ENCODE measurements at places on chromosomes 4 and X.

DNA sequence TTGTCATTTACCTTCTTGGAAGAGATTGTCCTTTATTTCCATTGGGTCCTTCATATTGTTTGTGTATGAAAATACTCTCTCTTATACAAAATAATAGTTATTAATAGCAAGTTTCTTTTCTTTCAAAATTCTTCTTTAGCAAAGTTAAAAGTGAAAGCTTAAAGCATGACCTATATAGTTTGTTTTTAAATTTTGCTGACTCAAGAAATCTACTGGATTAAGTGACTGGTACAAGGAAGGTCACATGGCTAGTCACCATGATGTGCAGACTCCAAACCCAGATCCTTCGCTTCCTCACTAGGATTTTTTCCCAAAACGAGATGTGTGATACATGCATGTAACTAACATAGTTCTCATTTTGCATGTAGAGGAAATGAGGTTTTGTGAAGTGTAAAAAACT, 322.7 kb downstream of the FRMPD4 start:
- no peak for DNase-seq

GRCh38 chrX:15903186-15903681, 48.6 kb upstream of the AP1S2 start:
- DNase-seq, result no peak

- peak; percentile 62 for DNase-seq
Observed at GRCh38 chrX:103687073-103687695, 685 bp upstream of the MORF4L2 start.

DNA sequence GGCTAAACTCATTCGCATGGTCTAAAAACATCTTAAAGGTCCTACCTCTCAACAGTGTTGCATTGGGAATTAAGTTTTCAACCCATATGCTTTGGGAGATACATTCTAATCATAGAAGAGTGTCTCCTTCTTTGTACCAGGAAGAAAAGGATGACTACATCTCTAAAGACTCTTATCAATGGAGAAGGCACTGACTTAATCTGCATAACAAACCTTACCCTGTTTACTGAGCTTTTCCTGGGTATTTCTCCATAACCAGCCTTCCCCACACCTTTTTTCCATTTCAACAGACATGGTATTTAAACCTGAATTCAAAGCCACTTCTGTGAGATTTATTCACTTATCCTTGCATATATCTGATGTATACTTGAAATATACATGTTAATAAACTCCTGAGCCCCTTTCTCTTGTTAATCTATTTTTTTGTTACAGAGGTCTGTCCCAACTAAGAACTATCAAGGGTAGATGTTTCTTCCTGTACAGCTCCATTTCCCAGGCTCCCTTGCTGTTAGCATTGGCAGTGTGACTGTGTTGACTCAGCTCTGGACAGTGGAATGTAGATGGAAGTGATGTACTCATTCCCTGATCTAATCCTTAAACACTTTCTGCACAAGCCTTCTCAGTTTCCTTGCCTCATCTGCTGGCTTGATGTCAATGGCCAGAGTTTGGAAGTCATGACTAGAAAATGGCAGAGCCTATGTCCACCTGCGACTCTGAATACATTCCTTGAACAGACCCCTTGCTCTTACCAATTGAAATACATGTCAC, 148.9 kb upstream of the CPEB2 start:
- no peak for DNase-seq

GRCh38 chrX:109448282-109448938, 33.5 kb downstream of the GUCY2F start:
- DNase-seq, result no peak

DNA sequence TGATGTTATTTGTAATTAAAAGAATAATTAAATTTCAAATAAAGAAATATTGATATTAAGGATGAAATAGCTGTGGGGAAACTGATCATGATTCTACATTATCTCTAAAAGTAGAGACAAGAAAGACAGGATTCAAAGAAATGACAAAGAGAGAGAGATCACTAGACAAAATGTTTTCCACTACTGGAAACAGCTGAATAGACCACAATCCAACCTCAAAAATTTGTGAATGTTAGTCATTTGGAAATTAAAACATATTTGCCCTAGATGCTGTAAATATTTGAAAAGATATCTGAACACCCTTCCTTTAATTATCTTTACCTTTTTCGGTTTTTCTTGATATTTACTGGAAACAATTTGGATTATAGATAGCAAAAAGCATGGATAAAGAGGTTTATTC, 414.9 kb downstream of the CENPC start:
- no peak for DNase-seq

DNA sequence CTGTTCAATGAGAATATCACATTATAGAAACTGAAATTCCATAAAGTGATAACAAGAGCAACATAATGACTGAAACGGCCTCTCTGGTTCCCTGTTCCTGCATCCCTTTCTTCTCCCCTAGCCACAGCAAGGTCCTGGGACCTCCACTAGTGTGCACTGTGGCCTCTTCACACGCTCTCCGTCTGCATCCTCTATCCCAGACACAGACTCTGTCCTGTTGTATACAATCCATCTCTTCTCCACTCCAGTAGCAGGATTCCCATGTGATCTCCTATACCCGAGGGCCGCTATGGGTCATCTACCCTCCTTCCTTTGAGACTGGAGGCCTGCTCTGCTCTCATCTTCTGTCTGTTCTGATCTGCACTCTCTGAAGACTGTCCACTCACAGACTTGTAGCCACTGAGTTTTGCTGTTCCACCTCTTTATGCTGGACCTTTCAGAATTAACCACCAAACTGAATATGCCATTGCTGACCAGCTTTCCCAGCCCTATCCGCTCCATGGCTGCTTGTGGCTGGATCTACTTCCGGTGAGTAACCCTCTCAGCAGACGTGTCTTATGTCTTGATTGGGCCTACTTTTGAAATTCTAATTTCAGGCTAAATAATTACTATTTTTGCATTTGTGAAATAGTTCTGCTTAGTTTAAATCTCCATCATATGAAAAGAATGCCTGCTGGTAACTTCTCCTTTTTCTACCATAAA, 105.1 kb upstream of the NAP1L5 start:
- no peak for DNase-seq

GRCh38 chrX:74902806-74903205, 22.4 kb downstream of the NEXMIF start:
- DNase-seq, result no peak

DNA sequence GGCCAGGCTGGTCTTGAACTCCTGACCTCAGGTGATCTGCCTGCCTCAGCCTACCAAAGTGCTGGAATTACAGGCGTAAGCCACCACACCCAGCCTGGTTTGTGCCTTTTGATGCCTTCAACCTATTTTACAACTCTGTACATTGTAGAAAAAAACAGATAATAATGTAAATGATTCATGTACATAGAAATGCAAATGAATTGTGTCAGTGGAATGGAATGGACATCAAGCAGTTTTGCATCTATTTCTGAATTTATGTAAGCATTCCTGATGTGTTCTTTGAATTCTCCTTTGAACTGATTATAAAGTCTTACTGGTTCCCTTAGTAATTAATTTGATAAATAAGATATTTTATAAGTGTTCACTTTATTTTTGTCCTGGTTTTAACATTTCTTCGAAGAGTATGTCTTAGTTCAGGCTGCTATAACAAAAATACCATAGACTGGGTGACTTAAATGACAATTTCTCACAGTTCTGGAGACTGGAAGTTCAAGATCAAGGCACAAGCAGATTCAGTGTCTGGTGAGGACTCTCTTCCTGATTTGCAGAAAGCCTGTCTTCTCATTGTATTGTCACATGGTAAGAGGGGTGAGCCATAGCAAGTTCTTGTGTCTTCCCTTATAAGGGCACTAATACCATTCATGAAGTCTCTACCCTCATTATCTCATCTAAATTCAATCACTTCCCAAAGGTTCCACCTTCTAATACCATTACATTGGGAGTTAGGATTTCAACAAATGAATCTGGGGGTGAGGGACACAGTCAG, 162.2 kb upstream of the S100G start:
- no peak for DNase-seq

- DNase-seq, result no peak
Observed at GRCh38 chrX:134013524-134013923, 28.1 kb upstream of the GPC3 start.

GRCh38 chr4:67762086-67762485, 7.9 kb upstream of the GNRHR start:
- DNase-seq, result no peak

GRCh38 chrX:30181353-30181752, 34.0 kb upstream of the MAGEB2 start:
- DNase-seq, result no peak

- DNase-seq, result peak; percentile 15
Observed at GRCh38 chrX:43557792-43558191, 98.3 kb upstream of the MAOA start.

DNA sequence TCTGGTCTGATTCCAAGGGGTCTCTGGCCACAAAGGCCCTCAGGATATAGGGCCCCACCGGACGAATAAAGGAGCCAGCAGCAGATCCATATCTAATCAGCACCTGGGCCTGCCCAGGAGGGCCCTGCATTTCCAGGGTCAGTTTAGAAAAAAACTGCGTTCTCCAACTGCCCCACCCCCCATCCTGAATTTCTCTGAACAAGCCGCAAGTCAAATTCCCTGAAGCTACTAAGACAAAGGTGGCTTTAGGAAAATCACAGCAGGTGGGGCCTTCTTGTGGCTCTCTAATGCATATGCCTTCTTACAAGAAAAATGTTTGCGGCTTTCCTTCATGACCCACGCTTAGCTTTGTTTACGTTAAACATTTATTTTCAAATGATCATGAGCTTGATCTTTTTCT, 76.6 kb downstream of the MBNL3 start:
- DNase-seq, result peak; percentile 21

GRCh38 chrX:45907786-45908185, 637.4 kb downstream of the ZNF674 start:
- DNase-seq, result no peak

- no peak for DNase-seq
Observed at GRCh38 chr4:112775801-112776200, 138.9 kb downstream of the LARP7 start.

- DNase-seq, result no peak
Observed at GRCh38 chr4:150115851-150116250, 37.6 kb downstream of the DCLK2 start.

GRCh38 chrX:48883729-48884128, 13.8 kb downstream of the TIMM17B start:
- no peak for DNase-seq

- DNase-seq, result no peak
Observed at GRCh38 chr4:184548316-184548647, 73.9 kb upstream of the IRF2 start.

GRCh38 chr4:112153211-112153791, 8.0 kb downstream of the FAM241A start:
- DNase-seq, result no peak

DNA sequence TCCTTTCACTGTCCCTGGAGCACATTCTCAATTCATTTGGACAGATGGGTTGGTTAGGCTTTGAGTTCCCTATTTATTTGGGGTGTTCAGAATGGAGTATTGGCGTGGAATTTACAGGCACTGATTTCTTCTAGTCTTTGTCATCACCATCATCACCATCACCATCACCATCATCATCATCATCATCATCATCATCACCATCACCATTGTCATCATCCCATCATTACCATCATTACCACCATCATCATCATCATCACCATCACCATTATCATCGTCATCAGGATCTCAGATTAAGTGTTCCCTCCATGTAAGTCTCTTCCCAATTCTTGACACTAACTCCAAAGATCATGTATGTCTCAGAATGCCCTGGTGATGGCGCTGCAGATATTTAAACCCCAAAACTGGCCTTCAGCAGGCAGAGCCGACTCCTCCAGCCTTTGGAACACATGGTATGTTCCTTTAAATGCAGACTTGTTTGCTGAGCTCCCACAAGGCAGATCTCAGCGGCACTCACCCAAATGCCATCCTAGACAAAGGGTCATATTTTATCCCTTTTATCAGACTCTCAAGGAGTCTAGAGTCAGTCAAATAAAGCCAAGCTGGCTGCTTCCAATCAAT, 19.8 kb upstream of the FAM9A start:
- DNase-seq, result peak; percentile 36

GRCh38 chr4:123418351-123418931, 21.8 kb downstream of the SPRY1 start:
- DNase-seq, result peak; percentile 85

GRCh38 chr4:152591396-152591795, 55.5 kb upstream of the FBXW7 start:
- peak; percentile 31 for DNase-seq

DNA sequence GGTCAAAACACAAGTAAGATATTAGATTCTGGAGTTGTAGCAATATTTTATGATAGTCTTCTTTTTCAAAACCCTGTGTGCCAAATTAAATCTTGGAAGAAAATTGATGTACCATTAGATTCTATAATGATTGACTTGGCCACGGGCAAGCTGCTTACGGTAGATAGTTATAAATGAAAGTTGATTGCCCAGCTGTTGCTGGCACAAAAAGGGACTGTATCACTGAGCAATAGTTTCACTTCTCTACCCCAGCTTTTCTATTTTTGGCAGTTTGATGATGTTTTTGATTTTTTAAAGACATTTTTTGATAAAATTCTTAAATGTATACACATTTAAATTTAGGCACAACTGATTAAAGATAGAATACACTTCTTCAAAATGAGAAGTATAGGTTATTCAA, 333.3 kb downstream of the TRAM1L1 start:
- DNase-seq, result no peak

DNA sequence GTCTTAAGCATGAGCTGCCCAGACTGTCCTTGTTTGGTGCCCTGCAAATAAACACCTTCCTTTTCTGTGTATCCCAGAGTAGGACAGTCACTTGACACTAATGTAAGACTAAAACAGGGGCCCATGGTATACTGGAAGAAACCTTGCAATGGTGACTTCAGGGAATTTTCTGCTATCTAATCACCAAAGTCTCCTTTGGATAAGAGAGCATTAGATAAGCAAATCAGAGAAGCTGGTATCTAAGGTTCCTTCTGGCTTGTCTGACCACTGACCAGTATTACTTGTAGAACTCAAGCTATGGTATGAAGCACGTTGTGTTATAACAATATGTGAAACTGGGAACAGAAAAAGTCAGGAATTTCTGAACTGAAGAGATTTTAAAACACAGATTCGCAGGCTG, 173.9 kb downstream of the COL25A1 start:
- no peak for DNase-seq

DNA sequence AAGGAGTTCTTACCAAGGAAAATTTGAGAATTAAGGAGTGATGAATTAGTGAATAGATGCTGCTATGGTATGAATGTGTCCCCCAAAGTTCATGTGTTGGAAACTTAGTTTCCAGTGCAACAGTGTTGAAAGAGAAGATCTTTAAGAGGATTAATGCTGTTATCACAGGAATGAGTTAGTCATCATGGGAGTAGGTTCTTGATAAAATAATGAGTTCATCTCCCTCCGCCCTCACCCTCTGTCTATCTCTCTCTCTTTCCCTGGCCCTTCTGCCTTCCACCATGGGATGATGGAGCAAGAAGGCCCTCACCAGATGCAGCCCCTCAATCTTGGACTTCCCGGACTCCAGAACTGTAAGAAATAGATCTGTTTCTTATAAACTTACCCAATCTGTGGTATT, 38.3 kb upstream of the KLHL8 start:
- DNase-seq, result no peak

DNA sequence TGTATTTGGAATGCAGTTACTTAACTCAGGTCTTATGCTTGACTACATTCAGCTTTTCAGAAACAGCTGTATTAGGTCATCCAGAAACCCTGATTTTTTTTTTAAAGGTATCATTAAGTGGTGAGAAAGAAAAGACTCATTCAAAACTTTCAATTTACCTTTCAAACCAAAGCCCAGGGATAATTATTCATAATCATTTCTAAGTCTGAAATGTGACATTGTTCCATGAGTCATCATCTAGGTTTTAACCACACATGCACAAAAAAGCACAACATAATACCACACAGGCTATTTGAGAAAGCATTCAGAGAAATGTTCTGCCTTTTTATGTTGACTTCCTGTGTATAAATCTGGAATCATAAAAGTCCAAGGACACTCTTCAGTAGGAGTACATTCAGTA, 288.2 kb downstream of the IL1RAPL2 start:
- no peak for DNase-seq

GRCh38 chrX:308821-309520, 9.6 kb downstream of the GTPBP6 start:
- no peak for DNase-seq
